ENCODE measurements at places on chromosomes 3 and 15.

DNA sequence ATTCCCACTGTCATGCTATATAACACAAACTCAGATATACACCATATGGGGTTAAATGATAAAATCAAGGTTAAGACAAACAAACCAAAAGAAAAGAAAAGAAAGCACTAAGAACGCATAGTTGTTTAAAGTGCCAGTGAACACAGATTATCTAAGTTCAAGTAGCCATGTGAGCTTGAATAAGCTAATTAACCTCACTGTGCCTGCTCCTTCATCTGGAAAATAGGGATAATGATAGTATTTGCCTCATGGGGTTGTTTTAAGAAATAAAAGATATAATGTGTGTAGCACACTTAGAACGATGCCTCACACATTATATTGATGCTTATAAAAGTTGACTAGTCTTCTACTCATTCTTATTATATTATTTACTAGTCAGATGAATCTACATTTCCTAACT is 72.6 kb upstream of the IL12A start:
- no peak for DNase-seq

GRCh38 chr3:131804565-131805133 is 230.2 kb downstream of the CPNE4 start:
- no peak for DNase-seq

GRCh38 chr3:89617706-89618105 is 510.3 kb downstream of the EPHA3 start:
- no peak for DNase-seq

- DNase-seq = peak; percentile 40
Observed at GRCh38 chr15:38474155-38474757, 20.3 kb downstream of the FAM98B start.

- DNase-seq = no peak
Observed at GRCh38 chr15:90062973-90063769, 39.1 kb downstream of the IDH2 start.

DNA sequence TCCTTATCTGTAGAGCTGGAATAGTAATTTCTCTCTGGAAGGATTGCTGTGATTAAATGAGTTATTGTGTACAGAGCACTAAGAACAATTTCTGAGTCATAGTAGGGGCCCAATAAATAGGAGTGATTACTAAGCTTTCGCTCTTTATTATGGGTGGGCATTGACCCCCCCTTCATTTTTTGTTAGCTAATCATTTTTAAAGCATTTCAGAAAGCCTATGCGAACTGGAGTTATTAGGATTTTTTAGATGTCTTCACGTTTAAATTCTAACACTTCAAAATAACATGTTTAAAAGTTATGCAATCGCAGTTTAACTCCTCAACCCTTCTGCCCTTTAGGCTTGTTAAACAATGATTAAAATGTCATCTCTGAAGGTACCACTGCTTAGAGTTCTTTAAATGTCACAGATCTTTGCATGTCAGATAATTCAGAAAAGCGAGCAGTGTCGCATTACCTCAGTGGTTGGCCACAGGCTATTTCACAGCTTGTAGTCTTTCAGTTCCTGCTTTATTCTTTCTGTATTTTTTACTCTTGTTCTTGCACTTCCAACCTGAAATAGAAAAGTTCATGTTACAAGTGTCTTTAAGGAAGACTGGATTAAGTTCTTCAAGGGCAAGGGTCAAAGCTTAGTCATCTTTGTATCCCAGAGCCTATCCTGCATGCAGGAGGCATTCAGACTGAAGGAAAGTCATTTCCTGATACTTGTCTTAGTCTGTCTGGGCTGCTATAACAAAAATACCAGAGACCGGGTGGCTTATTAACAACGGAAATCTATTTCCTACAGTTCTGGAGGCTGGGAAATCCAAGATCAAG is 102.9 kb downstream of the FNDC3B start:
- no peak for DNase-seq

DNA sequence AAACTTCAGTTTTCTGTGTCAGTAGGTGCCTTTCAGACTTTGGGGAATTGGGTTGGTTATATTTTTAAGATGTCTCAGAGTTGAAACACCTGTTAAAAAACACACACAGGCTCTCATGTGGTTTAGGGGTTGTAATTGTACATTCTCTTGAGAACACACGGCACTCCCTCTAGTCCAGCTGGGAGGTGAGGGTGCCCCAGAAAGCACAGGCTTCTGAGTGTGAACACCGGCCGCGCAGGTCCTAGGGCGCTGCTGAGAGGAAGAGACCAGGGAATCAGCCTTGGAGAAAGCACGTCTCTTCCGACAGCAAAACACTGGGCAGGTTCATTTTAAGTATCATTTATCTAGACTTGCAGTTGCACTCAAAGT is 68.0 kb upstream of the RPL35A start:
- no peak for DNase-seq

DNA sequence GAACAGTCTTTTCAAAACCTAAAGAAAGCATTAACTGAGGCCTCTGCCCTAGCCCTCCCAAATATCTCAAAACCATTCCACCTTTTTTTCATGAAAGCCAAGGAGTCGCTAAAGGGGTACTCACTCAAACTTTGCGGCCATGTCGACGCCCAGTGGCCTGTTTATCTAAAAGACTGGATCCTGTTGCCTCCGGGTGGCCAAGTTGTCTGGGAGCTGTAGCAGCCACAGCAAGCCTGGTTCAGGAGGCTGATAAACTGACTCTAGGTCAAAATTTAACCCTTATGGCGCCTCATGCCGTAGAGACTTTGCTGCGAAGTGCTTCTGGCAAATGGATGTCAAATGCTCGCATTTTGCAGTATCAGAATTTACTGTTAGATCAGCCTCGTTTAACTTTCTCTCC is 39.5 kb downstream of the ZBTB11 start:
- DNase-seq = no peak

DNA sequence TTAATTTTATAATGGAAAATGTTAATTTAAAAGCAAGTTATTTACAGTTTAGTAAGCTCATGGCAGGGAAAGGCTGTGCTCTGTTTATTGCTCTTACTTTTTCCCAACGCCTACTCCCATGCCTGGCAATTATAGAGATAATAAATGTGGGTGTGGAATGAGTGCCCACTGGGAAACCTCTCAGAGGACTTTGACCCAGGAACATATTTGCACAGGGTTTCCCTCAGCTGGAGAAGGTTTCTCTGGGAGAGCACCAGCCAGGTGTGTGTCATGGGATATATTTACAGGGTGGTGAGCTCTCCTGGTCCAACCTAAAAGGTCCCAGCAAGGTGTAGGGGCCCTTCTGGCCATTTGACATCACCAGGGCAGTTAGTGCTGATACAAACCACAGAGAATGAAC is 27.9 kb downstream of the ZNF710 start:
- no peak for DNase-seq

GRCh38 chr3:42735019-42735418 is 32.4 kb upstream of the HHATL start:
- no peak for DNase-seq

DNA sequence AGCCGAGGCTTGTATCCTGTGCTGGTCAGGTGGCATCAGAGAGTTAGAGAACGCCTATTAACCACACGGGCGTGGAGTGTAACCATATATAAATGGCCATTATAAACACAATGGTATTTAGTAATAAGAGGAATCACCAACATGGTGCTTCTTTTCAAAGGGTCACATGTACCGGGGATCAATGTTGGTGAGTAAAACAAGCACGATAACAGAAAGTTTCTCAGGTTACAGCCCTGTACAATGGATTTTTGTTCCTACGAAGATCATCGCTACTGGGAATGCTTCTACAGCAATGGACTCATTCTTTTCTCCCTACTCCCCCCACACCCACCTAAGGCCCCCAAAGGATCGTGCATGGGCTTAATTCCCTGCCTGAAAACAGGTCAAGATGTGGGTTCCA is 42.5 kb downstream of the MEIS2 start:
- DNase-seq = no peak

DNA sequence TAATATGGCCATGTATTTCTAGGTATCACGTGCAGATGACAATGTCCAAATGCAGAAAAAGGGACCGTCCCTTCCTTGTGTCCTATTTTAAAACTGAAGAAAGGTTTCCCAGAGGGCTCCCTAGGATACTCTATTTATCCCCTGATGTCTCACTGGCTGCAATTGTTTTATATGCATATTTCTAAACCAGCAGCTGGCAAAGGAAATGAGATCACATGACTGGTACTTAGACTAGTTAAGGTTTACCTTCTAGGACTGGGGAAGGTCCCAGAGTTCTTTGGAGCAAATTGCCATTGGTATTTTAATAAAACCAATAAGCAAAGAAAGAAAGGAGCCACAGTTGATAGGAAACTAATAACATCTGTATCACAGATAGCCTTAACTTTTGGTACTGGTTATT is 29.5 kb downstream of the GTF2E1 start:
- no peak for DNase-seq

GRCh38 chr3:11692532-11692813 is 48.8 kb upstream of the VGLL4 start:
- DNase-seq = no peak

GRCh38 chr3:80580146-80580545 is 812.3 kb upstream of the ROBO1 start:
- DNase-seq = no peak

GRCh38 chr3:87173071-87173470 is 54.0 kb upstream of the CHMP2B start:
- no peak for DNase-seq

DNA sequence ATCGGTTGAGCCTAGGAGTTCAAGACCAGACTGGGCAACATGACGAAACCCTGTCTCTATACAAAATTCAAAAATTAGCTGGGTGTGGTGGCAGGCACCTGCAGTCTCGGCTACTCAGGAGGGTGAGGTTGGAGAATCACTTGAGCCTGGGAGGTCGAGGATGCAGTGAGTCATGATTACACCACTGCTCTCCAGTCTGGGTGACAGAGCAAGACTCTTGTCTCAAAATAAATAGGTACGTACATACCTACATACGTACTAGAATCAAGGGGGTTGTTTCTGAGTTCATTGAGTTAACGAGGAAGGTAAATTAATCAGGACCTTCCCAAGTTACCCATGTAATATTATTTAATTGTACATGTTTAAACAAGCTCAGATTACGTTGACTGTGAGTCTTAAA is 97.5 kb downstream of the CHL1 start:
- no peak for DNase-seq

Data from CD4-positive, alpha-beta T cell treated with Interleukin-15 for 1 hour (primary cell).